ENCODE measurements at places on chromosomes 3 and 15. TPM values are rescaled to one million over a fixed set of nuclear protein-coding genes. Genes with fewer than 3 reads are reported as not detected.

- H3K27me3 ChIP-seq, result peaks cover 39% of the 10 kb centered on the region
- no peak for DNase-seq
- H3K4me1 ChIP-seq, result no peaks in the 10 kb centered on the region
- H3K36me3 ChIP-seq, result no peaks in the 10 kb centered on the region
- no peak overlapping the region for H3K27ac ChIP-seq
Observed at GRCh38 chr15:94131875-94132274, 99.5 kb upstream of the MCTP2 start.

SPTBN5 gene
- 1.2 TPM for total RNA-seq

TAGLN3 gene
- 0.47 TPM for total RNA-seq

FANCD2OS gene
- total RNA-seq, result not detected

CFAP92 gene
- total RNA-seq, result 0.10 TPM

All from activated CD4-positive, alpha-beta T cell treated with anti-CD3 and anti-CD28 coated beads, Interleukin-2, amount 10 ng/mL, durations not matched to agents 7 days and 5 days (primary cell).